ENCODE measurements at places on chromosomes 7 and 10. TPM values are rescaled to one million over a fixed set of nuclear protein-coding genes. Genes with fewer than 3 reads are reported as not detected.

GRCh38 chr7:70481570-70482123 lies 650.3 kb upstream of the GALNT17 start:
- no peaks in the 10 kb centered on the region for H3K27me3 ChIP-seq
- no peak overlapping the region for H3K4me3 ChIP-seq
- H3K27ac ChIP-seq, result no peak overlapping the region
- no peaks in the 10 kb centered on the region for H3K4me1 ChIP-seq
- DNase-seq, result no peak

VAX1 gene
- total RNA-seq, result not detected

GRCh38 chr10:90635111-90635765 lies 222.6 kb downstream of the HTR7 start:
- no peaks in the 10 kb centered on the region for H3K4me1 ChIP-seq
- H3K4me3 ChIP-seq, result no peak overlapping the region
- H3K36me3 ChIP-seq, result no peaks in the 10 kb centered on the region
- no peak for DNase-seq

GRCh38 chr10:5938291-5938690 lies 39.1 kb downstream of the IL15RA start:
- H3K27ac ChIP-seq, result no peak overlapping the region
- no peaks in the 10 kb centered on the region for H3K4me1 ChIP-seq
- peaks cover 14% of the 10 kb centered on the region for H3K36me3 ChIP-seq

DNA sequence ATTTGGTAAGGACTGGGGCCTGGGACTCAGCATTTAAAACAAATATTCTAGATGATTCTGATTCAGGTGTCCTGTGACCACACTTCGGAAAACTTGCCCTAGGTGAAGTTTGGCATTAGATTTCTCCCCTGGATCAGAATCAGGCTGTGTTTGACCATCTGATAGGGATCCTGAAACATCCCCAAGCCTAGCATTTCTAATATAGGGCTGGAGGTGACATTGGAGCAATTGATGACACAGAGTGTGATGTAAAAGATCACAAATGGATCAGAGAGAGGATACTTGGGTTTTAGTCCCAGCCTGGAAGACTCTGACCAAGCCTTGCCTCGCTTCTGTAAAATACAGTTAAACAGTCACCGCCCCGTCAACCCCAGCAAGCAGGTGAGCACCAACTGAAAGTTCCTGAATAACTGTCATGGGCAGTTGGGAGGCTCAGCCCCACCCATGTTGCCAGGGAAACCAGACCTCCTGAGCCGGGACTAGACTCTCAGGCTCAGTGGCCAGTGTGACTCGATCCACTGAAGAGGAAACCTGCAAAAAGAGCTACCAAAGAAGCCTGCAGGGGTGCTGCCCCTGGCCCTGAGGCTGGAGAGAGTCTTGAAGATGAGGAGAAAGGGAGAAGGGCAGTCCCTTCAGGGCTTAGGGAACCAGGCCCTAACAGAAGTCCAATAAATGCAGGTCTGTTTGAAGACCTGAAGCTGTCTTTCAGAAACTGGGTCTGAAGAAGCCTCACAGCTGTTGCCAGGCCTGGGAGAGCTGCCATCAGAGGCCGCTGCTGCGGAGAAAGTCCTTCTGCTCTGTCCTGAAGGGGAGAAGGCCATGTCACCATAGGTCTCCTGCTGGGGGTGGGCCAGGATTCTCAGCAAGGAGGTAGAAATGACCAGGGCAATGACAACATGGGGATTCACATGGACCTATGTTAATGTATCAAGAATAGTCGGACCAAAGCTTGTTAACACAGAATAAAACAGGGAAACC lies 126.1 kb upstream of the KCNMA1 start:
- no peaks in the 10 kb centered on the region for H3K36me3 ChIP-seq
- no peaks in the 10 kb centered on the region for H3K4me1 ChIP-seq
- no peak overlapping the region for H3K4me3 ChIP-seq
- H3K27ac ChIP-seq, result no peak overlapping the region
- no peak for DNase-seq
- H3K27me3 ChIP-seq, result peaks cover 2% of the 10 kb centered on the region

- no peak for DNase-seq
- H3K4me3 ChIP-seq, result no peak overlapping the region
- H3K4me1 ChIP-seq, result peaks cover 4% of the 10 kb centered on the region
- H3K36me3 ChIP-seq, result peaks cover 3% of the 10 kb centered on the region
- H3K27me3 ChIP-seq, result peaks cover 27% of the 10 kb centered on the region
- no peak overlapping the region for H3K27ac ChIP-seq
Measured at GRCh38 chr7:82441669-82442478, 1.7 kb downstream of the CACNA2D1 start.

All from activated CD4-positive, alpha-beta T cell treated with anti-CD3 and anti-CD28 coated beads for 36 hours (primary cell).